ENCODE measurements at places on chromosomes 7 and 10.

DNA sequence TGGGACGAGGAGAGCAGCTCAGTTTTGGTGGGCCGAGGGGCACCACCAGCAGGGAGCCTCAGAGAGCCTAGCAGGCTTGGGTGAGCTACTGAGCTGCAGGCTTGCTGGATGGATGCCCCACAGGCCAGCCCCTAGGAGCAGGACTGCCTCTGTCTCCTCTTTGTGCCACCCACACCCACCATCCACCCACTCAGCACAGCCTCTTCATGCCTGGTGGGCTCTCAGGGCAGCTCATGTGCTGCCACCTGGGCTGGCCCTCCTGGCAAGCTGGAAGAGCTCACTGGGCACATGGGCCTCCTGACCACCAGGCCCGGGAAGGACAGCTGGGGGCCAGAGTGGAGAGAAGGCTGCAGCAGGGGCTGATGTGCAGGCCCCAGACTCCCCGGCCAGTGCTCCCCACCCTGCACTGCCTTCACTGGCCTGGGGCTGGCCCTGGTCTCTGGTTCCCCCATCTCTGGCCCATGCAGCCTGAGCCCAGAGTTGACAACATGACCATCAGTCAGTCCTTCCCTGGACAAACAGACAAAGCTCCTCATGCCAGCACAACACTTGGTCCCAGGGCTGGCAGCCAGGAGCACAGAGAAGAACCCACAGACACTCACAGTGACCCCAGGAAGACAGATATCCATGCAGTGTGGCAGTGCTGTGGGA, 8.2 kb downstream of the RASGEF1A start:
- DNase-seq = no peak

DNA sequence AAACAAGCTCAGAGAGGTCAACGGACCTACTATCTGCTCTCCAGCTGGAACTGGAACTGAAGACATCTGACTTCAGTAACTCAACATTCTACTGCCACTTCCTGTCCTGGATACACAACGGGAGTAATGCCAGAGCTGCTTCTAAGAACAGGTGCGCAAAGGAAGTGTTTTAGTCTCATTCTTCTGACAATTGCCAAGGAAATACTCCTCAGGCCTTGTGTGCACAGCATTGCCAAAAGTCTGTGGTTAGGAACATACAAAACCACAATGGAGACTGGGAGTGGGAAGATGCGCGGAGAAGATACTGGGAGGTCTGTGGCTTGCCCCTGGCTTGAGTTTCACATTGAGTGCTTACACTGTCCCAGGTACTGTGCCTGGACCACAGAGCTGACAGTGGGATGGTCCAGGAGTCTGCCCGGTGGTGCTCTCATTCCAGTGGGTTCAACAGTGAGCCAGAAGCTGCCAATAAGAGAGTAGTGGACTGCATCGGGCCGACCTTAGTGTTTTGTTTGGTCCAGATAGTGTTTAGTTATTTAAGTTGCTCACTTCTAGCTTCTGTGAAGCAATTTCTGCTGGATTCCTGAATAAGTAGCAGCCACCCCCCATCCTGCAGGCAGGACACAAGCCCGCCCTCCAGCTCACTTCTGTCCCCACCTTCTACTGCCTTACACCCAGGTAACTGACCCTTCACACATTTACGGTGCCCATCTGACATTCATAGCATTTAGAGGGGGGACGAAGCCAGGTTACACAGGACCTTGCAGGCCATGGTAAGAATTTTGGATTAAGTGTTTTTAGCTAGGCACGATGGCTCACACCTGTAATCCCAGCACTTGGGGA, 10.3 kb downstream of the TBL2 start:
- no peak for DNase-seq

GRCh38 chr10:87531908-87532622, 27.4 kb downstream of the MINPP1 start:
- DNase-seq = no peak

- no peak for DNase-seq
Observed at GRCh38 chr10:8590518-8590917, 536.0 kb downstream of the GATA3 start.

DNA sequence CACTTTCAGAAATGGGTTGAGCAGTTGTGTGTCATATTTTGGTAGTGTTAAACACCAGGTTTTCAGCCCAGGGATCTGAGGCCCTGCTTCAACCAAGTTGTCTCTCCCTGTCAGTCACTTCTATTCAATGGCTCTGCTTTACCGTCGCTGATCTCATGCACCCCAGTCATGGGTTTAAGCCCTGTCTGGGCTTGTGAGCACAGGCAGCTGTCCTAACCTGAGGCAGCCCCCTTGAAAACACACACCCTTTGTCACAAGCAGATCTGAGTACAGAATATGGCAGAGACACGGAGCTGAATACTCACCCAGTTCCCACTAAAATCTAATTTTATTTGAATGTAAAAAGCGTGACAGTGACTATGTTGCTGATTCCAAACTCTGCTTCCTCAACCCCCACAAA, 110.6 kb upstream of the GLI3 start:
- DNase-seq = no peak

- DNase-seq = no peak
Observed at GRCh38 chr10:22365644-22366434, 20.5 kb downstream of the SPAG6 start.

Data from left renal cortex interstitium (tissue), 4 donors.